Urinary bladder (tissue), 4 donors: ENCODE measurements at places on chromosomes 3 and 15.

DNA sequence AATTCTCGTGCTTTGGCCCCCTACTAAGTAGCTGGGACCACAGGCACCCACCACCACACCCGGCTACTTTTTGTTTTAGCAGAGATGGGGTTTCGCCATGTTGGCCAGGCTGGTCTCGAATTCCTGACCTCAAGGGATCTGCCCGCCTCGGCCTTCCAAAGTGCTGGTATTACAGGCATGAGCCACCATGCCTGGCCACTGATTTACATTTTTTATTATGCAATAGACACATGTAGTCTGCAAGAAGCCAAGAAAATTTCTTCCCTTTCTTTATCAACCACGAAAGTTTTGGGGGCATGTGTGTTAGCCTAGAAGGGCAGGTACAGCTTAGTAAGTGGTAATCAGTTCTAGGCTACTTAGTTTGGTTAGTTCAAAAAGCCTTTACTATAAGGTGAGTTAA, 51.1 kb downstream of the LRRFIP2 start:
- DNase-seq: no peak

DNA sequence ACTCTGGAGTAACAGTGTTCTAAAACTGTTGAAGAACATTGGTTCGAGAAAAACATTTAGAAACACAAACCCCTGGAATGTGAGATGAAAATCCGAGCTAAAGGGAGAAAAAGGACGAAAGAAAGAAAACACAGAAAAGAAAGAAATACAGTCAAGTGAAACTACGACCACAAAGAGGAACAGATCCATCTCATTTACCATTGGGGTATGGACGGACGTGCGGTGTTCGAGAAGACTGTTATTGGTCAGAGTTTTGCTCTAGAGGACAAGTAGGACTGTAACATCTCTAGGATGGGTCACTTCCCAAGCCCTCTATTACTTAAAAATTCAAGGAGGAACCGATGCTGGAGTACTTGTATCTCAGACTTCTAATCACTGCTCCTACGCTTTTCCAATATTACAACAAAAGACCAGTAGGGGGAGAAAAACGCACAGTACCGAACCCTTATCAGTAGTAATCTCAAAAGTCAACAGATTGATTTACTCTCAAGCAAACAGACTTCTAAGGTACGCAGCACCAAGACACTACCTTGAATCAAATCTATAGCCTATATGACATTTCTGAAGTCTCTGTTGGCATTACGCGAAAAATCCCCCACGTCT, 1.1 kb upstream of the PIK3CA start:
- DNase-seq: peak; percentile 61

- DNase-seq: peak; percentile 39
These were observed 832 bp downstream of the TGFBR2 start for GRCh38 chr3:30607032-30607833.

GRCh38 chr3:56836276-56837163, 34.8 kb upstream of the ARHGEF3 start:
- no peak for DNase-seq
